A172 (cell line): ENCODE measurements at places on chromosomes 7 and 10.
A peak's percentile ranks its signal among the peaks of the same experiment; 100 is the strongest.

GRCh38 chr10:59047180-59047579, 129.3 kb upstream of the PHYHIPL start:
- no peak for DNase-seq

GRCh38 chr7:40583667-40584444, 449.1 kb downstream of the SUGCT start:
- DNase-seq: no peak

GRCh38 chr7:117158941-117159697, 163.7 kb downstream of the WNT2 start:
- no peak for DNase-seq

DNA sequence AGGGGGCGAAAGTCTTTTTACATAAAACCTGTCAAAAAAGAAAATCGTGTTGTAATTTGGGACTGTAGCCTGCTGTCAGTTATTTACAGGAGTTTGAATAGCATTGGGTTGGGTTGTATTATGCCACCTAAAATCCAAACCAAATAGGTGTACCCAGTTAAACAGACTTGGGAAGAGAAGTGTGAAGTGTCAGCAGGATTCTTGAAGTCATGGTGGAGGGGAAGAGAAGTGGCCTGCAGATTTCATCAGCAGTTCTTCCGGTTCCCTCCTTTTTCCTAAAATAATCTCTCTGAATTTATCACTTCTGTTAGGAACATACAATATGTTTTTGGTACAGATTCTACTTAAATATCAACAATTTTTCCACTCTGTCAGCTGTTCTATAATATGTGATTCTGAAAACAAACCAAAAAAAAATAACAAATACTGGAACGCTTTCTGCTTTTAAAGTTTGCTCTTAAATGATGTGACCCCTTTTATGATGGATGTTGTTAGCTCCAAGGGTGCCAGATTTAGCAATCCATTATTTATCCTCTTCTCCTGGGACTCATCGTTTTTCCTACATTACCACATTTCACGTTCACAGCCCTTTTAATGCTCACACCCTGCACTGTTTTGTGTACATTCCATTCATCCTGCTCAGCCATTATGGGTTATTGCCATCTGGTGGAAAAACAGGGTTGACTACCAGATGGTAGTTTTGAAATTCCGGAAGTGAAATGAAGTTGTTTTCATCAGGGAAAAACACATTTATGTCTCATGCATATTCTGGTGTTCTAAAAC, 18.7 kb upstream of the ARHGAP12 start:
- peak; percentile 84 for DNase-seq

- DNase-seq: no peak
These were observed 970.7 kb downstream of the KCNMA1 start for GRCh38 chr10:76666891-76667290.

DNA sequence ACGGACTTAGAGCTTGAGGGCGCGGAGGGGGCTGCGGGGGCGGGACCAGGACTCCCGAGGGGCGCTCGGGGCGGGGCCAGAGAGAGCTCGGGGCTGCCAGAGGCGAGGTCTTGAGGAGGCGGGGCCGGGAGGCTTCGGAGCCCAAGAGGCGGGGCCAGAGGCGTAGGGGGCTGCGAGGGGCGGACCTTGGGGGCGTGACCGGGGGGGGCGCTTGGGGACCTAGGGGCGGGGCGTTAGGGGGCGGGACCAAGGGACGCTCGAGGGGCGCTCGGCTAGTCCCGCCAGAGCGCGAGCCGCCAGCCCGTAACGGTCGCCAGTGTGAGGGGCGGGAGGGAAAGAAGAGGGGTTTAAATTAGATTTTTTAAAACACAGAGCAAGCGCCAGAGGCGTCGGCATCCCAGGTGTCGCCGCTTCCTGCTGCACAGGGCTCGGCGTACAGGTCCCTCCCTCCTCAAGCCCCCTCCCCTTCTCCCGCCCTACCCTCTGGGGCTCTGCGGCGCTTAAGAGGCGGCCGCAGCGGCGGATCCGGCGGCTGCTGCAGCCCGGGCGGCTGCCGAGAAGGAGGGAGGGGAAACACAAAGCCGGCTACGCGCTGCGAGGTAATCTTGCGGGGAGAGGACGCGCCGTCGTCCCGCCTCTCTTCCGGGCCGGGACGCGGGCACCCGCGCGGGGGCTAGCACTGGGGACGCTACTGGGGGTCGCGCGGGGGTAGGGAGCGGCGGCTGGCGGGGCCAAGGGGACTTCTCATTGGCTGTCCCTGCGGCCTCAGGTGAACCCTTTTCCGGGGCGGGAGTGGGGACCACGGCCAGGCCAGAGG, at the start of gene ADD3:
ADD3 (plus strand) TSS at position 284 of the 817 bp plus-strand sequence. CDS start 92,670 bp downstream, outside the sequence.
- peak; percentile 68 for DNase-seq

- no peak for DNase-seq
These were observed 23.3 kb downstream of the WDR86 start for GRCh38 chr7:151386301-151387160.

GRCh38 chr7:45984386-45985295, 63.6 kb upstream of the IGFBP3 start:
- DNase-seq: no peak

DNA sequence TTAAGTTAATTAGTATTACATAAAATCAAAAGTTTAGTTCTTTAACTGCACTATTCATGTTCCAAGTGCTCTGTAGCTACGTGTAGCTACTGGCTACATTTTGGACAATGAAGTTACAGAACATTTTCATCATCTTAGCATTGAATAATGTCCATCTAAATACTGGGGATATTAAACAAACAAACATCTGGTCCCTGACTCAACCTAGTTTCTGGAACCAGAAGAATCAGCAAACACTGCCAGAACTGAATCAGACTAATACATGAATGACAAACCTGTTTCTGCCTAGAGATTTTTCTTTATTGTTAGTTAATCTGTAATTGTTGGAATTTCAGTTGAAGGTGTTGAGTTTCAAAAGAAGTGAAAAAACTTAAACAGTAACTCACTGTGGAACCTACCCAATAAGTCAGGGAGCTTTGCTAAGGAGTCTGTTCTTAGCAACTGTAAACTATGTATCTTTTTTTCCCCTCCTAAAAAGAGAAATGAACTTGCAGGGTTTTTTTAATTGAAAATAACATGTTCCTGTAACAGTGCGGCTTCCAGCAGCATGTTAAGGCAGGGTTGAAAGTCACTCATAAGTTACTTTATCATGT, 58.3 kb downstream of the CDK13 start:
- DNase-seq: no peak

- DNase-seq: no peak
These were observed 141.8 kb downstream of the ST7 start for GRCh38 chr7:117095055-117095454.

DNA sequence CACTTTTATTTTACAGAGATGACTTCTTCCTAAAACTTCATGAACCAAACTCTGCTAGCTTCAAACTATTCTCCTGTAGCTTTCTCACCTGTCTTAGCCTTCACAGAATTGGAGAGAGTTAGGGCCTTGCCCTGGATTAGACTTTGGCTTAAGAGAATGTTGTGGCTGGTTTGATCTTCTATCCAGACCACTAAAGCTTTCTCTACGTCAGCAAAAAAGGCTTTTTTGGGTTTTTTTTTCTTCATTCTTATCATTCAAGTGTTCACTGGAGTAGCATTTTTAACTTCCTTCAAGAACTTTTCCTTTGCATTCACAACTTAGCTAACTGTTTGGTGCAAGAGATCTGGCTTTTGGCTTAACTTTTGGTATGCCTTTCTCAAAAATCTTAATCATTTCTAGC, 19.3 kb upstream of the CCDC172 start:
- DNase-seq: no peak

DNA sequence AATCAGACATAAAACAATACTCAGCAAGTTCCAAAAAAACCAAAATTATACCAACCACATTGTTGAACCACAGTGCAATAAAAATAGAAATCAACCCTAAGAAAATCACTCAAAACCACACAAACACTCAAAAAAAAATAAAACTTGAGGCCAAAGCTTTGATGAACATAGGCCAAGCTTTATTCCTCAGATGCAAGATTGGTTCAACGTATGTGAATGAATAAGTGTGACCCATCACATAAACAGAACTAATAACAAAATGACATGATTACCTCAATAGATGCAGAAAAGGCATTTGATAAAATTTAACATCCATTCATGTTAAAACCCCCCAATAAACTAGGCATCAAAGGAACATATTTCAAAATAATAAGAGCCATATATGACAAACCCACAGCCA, 506.1 kb upstream of the FZD8 start:
- no peak for DNase-seq

DNA sequence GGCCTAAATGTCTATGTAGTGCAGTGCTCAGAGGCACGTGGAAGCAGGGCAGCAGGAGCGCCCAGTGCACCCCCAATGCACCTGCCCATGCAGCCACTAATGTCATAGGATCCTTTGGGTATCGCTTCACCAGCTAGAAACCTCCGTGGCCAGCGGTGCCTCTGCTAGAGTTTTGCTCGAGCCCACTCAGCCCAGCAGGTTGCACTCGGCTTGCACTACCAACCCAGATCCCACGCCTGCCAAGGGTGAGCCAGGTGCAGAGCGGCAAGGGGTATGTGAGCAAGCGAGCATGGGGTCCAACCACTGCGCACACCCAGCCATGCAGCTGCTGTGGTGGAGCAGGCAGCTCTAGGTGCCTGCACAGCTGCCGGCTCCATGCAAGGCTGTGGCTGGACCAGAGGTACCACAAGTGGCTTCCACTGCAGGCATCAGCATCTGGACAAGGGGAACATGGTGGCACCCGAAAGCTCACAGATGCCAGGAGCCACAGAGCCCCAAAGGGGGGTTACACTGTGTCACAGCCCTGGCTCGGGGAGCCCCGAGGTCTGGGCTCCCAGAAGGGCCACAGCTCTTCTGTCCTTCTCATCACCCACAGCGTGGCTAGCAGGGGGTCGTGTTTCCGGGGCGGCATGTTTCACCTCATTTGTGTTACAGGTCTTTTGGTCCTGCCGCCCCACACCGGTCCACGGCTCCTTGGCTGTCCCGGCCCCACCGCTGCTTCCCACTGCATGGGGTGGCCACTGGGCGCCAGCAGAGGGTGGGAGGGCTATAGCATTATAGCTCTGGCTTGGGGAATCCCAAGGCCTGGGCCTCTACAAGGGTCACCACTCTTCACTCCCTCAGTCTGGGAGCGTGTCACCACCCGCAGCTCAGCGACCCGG, 2.3 kb upstream of the NCAPG2 start:
- no peak for DNase-seq

DNA sequence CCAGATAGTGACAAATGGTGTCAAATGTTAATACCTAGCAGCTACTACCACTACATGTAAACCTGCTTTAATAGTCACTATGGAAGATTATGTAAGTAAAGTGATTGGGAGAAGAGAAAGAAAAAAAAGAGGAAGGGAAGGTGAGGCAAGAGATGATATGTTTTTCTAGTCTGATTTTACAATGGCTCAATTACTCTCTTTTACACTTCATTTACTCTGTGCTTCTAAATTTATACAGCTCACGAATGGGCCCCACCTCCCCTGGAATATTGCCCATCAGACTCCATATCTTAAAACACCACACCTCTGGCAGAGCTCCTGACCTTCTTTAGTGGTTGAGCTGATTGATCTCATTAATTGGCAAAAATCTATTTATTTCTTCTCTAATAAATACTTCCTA, 28.0 kb upstream of the IKZF1 start:
- DNase-seq: no peak

DNA sequence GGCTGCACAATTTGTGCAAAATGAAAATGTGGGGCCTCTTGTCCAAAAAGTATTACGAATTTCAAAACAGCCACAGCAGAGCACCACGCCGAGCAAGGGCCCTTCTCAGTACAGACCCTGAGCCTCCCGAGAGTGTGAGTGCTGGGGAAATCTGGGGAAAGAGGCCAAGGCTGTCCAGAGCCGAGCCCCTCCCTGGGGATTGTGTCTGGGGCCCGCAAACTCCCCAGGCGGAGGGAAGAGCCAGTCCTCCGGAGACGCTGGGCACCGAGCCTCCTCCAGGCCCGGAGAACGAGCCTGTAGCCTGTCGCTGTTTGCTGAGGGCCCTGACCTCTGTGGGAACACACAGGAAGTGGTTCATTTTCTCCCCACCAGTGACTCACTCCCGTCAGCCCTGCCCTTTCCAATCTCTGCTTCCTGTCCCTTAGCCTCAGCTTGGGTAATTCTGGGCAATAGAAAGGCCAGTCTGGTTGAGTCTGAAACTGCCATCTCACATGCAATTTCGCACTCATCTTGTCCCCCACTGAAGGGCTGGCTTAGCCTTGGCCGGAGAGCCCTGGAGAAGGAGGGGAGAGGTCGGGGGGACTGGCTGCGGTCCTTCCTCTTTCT, 19.5 kb upstream of the GNA12 start:
- DNase-seq: peak; percentile 98

- no peak for DNase-seq
These were observed 1.6 kb upstream of the RAMP3 start for GRCh38 chr7:45155941-45156340.

- DNase-seq: no peak
These were observed 16.4 kb upstream of the BHLHA15 start for GRCh38 chr7:98194672-98195457.
